ENCODE measurements at places on chromosomes 11 and 22. TPM values are rescaled to one million over a fixed set of nuclear protein-coding genes. Genes with fewer than 3 reads are reported as not detected.

DNA sequence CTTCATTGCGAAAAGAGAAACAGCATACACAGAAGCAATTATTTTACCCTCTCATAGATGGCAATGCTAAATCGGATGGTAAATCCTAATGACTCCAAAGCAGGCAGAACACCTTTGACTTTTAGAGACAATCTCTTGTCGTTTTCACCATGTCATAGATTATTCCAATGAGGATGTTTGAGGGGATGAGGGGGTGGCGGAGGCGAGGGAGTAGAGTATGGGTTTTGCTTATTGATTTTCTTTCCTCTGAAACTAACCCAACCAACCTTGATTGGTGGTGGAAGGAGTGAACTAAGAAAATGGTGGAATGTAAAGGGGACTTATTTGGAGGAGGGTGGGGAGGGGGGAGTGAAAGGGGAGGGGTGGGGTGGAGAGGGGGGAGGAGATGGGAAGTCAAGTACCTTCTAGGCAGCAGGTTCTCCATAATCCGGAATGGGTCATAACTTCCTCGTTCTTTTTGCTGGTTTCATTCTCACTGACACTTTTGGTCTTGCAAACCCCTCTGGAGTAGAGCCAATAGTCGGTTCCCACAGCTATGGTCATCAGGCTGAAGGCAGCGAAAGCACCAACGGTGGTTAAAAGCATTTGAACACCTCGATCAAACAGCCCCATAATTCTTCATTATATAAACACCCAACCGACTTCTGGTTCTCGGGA is 1.5 kb downstream of the CACNG2 start:
- no peak for DNase-seq
- H3K4me1 ChIP-seq = peaks cover 4% of the 10 kb centered on the region
- H3K27me3 ChIP-seq = peaks cover 56% of the 10 kb centered on the region
- no peaks in the 10 kb centered on the region for H3K36me3 ChIP-seq
- H3K4me3 ChIP-seq = no peak overlapping the region

Gene OPCML
- not detected for total RNA-seq

Gene C22orf31
- not detected for total RNA-seq

DNA sequence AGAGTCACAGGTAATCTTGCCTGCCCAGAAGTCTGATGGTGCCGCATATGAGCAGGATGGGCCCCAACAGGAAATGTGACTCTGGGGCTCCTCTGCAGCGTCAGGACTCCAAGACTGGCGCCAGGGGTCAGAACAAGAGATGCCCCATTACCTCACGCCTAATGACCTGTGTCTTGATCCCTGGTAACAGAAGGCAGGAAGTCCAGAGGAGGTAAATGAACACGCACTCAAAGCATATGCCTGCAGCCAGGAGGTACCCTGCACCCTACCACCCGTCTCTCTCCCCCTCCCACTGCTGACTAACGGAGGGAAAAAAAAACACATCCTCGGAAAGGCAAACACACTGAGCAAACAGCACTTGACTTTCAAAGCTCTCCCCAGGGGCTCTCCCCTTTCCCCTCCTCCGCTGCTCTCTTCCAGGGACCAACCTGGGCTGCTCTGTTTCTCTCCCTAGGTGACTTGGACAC is 37.3 kb downstream of the ABCC8 start:
- no peak for DNase-seq
- peaks cover 23% of the 10 kb centered on the region for H3K4me1 ChIP-seq
- peaks cover 25% of the 10 kb centered on the region for H3K27me3 ChIP-seq
- no peaks in the 10 kb centered on the region for H3K36me3 ChIP-seq
- no peak overlapping the region for H3K27ac ChIP-seq

Gene MMP8
- not detected for total RNA-seq

DNA sequence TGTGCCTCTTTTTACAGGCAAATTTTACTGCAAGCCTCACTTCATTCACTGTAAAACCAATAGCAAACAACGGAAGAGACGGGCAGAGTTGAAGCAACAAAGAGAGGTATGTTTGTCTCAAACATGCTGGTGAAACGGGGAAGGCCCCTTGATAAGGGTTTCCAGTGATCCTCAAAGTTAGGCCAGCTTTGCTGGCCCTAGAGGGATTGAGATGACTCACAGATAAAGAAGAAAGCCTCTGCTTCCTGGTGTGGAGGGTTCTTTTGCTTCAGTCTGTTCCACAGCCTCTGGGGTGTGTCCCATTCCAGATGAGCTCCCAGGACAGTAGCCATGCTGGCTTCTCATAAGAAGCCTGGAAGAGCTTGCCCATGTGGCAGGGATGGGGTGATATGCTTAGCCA is 118.9 kb upstream of the PARVA start:
- no peak overlapping the region for H3K4me3 ChIP-seq
- no peak for DNase-seq
- no peak overlapping the region for H3K27ac ChIP-seq
- H3K36me3 ChIP-seq = peaks cover 86% of the 10 kb centered on the region

DNA sequence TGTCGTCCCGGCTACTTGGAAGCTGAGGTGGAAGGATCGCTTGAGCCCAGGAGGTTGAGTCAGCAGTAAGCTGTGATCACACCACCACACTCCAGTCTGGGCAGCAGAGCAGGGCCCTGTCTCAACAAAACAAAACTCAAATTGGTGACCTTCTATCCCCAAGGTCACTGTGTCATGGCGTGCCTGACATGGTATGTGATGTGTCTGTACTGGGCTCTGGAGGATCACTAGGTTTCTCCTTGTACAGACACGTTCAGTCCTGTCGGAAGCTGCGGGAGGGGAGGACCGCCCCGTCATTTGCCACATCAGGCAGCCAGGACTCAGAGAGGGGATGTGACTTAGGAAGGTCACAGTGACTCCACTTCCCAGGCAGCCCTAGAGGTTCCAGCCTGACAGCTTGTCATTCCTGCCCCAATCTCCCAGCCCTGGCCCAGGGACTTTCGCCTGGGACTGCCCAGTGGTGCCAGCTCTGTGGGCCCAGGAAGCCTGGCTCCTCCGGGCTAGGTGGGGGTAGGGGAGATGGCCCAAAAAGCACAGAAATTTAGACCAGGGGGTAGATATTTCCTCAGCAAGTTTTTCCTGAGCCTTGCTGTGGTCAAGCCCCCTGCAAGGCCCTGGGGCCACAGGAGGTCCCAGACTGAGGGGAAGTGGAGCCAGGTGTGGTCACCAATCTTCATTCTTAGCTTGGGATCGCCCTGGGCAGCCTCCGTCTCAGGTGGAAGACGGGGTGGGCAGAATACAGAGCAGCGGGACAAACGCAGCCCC is 53.2 kb downstream of the TRIOBP start:
- H3K36me3 ChIP-seq = peaks cover 12% of the 10 kb centered on the region
- H3K4me3 ChIP-seq = no peak overlapping the region
- no peaks in the 10 kb centered on the region for H3K27me3 ChIP-seq
- no peak for DNase-seq
- no peak overlapping the region for H3K27ac ChIP-seq

GRCh38 chr22:45240810-45241631 is at the start of gene KIAA0930:
TSS of gene KIAA0930 (minus strand) at chr22:45240894. CDS start at chr22:45240703, 191 bp downstream.
- peak within 1 kb of the TSS; percentile 90 for H3K4me3 ChIP-seq
- no peaks in the 10 kb centered on the region for H3K36me3 ChIP-seq
- no peaks in the 10 kb centered on the region for H3K27me3 ChIP-seq
- peaks cover 10% of the 10 kb centered on the region for H3K4me1 ChIP-seq
- DNase-seq = peak; percentile 64
- H3K27ac ChIP-seq = peak within 1 kb of the TSS; percentile 84

All from activated T-helper 2 cell treated with anti-CD3 and anti-CD28 coated beads, Interferon-gamma antibody, Interleukin-2, Interleukin-4, amounts not matched to agents 10 μg/mL and 5 μg/mL and 100 μg/mL, durations not matched to agents 14 hours and 24 hours and 36 hours (primary cell).